ENCODE measurements at places on chromosomes 6 and 20.

- no peak for DNase-seq
These were observed 94.7 kb upstream of the SNX9 start for GRCh38 chr6:157728183-157728881.

DNA sequence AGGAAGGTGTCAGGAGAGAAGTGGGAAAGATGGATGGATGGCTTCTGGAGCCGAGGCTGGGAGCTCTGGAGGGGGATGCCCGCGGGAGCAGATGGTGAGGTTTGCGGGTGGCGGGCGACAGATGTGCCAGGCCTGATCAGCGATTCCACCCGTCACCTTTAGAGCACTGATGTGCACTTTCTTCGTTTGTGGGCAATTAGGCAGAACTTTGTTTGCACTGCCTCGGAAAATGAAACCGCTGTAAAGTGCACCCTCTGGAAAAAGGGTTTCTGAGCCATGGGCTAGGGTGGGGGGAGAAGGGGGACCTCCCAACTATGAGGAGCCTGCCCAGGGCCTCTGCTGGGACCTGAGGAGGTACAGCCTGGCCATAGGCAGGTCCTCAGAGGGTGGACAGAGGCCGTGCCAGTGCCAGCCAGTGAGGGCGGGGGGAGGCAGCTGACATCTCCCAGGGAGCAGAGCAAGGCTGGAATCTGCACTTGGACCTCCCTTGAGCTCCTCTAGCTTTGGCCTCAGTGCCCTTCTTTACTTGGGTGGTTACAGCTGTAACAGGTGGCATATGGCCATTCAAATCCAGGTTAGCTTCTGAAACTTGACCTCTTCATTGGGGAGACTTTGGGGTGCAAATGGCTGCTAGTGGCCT lies 58.7 kb downstream of the CD40 start:
- no peak for DNase-seq

- no peak for DNase-seq
These were observed 85.6 kb upstream of the CARMIL1 start for GRCh38 chr6:25193460-25194171.

DNA sequence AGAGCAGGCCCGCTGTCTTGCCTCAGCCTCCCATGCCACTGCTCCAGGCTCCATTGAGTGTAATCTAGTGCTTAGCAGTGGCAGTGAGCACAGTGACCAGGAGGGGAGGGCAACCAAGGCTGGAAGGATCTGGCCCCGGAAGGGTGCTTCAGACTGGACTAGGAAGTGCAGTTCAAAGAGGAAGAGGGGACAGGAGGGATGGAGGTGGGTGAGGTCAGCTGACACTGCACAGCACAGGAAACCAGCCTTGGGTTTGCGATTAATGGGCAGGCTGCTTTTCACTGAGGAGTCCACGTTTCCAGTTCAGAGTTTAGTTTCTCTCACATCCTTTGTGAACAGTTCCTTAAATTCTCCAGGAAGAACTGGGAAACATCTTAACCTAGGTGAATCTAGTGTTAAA lies 46.9 kb downstream of the CDS2 start:
- DNase-seq, result no peak

GRCh38 chr6:41940759-41941279 lies 789 bp downstream of the CCND3 start:
- DNase-seq, result no peak

DNA sequence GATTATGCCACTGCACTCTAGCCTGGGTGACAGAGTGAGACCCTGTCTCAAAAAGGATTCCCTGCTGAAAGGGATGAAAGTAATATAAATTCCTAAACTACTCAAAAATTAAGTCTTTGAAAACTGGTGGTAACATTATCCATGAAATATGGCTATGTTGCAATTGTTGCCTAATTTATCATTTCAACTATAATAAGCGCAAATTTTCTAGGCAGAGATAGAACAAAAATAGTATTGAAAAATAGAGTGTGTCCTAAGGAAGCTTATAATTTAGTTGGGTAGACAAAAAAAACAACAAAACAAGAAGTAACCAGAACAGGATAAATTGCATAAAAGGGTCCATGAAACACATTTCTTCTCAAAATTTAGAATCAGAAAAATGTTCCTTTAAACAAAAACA lies 68.0 kb downstream of the FKBP5 start:
- DNase-seq, result no peak

GRCh38 chr6:101392586-101393230 lies 800 bp upstream of the GRIK2 start:
- DNase-seq, result no peak
